ENCODE measurements at places on chromosomes 4 and X.

DNA sequence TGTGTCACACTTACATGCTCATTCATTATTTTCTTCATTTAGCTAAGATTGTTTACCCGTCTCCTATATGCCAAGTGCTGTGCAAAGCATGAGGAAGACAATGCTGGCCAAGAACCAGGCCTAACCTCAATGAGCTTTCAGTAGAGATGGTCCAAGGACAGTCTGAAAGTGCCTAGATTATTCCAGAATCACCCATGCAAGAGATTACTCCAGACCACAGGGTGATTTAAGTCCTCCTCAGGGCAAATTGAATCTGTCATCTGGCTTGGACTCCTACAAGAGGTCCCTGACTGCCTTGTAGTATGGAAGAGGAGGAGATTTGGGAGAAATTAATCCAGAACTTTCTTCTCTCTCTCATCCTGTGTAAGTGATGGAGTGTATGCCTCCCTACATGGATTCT is 99.4 kb upstream of the NDP start:
- DNase-seq, result no peak

- no peak for DNase-seq
Measured at GRCh38 chr4:165345666-165346417, 18.4 kb downstream of the MSMO1 start.

- no peak for DNase-seq
Measured at GRCh38 chrX:132833373-132833772, 125.1 kb downstream of the HS6ST2 start.

DNA sequence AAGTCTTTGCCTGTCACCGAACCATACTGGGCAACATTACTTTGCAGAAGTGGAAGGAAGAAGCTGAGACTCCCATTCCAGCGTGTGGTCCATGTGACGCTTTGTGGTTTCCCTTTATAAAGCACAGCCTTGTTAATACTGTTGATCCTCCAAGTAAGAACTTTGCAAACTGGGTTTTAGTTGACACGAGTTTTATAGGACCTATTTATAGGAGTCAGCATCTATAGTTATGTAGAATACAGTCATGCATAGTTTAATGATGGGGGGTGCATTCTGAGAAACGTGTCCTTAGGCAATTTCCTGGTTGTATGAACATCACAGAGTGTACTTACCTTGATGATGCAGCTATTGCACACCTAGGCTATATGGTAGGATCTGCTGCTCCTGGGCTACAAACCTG is 1879.4 kb upstream of the TENM3 start:
- no peak for DNase-seq

DNA sequence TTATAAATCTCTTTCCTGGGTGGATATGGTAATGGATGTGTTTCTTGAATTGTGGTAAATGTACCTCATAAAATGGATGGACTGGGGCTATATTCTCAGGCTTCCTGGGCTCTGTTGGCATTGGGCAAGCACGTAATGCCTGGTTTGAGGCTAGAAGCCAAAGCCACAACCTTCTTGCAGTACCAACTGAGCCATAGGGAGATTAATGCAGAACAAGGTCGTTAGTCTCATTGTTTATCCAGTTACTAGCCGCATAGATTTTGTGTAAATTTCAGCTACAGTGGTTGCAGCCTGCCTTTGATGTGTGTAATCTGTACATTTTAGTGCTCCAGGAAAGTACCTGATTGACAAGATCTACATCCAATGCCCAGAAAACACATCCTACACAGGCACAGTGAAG is 7.2 kb upstream of the LEF1 start:
- DNase-seq, result no peak

DNA sequence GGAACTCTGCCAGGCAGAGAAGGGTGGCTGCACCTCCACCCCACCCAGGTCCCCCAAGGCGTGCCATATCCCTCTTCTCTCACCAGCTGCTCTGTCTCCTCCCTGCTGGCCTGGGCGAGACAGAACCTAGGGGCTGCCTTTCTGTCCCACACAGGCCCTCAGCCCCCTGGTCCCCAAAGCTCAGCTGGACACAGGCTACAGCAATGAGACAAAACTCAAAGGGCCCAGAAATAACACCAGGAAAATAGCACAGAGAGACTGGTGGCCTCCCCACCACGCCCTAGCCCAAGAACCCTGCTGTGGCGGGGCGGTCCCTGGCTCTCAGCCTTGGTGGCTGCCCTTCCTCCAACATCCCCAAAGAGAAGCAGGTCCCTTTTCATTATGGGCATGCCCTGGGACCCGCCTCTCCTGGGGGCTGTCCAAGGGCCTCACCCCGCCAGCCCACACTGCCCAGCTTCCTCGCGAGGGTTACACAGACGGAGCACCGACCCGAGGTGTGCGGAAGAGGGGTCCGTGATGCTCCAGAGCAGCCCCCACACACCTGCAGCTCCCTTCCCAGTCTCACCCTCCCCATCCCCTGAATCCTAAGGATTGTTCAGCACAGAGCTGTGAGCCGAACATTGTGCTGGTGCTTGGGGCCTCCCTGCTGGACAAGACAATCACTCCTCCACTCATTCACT is 67.7 kb upstream of the HMX1 start:
- DNase-seq, result no peak

GRCh38 chrX:133544778-133545177 is 129.5 kb upstream of the GPC4 start:
- DNase-seq, result no peak

DNA sequence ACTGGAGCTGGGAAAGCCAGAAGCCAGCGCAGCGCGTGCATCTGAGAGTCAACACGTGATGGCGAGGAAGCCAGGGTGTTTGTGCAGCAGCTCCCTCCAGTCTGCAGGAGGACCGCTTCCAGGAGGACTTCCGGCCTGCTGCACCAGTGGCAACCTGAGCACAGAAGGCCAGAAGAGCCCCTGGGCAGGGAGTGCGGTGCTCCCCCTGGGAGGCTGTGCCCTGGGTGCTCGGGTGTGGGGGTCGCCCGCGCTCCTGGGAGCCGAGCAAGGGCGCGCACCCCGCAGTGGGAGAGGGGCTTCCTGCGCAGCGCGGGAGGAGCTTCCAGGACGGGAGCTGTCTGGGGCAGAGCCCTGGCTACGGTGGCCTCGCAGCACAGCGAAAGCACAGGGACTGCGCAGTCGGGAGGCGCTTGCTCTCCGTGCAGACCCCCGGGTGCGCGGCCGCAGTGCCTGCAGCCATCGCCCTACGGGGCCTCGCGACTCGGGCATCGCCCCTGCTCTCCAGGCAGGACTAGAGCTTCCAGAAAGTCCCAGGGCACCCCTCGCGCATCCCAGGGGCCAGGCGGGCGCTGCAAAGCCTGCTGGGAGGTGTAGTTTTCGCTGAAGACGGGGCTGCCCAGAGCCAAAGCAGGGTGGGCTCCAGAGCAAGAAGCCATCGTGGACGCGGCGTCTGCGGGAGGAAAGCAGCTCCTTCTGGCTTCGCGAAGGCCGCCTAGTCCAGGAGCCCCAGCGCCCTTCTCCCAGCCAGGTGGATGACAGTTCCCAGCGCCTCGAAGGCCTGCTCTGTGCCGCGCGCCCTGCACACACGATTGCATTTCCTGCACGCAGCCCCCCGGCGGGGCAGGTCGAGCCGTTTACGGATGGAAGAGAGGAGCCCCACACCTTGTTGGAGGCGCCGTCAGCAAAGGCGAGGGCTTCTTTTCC is 24.1 kb upstream of the WFS1 start:
- no peak for DNase-seq

GRCh38 chr4:3836756-3837601 is 70.8 kb downstream of the ADRA2C start:
- DNase-seq, result no peak

GRCh38 chr4:168678751-168679366 is 182.0 kb downstream of the PALLD start:
- DNase-seq, result no peak

- DNase-seq, result no peak
Measured at GRCh38 chr4:120005076-120005475, 61.6 kb downstream of the MAD2L1 start.

GRCh38 chr4:86977621-86978184 is 42.9 kb downstream of the AFF1 start:
- no peak for DNase-seq

GRCh38 chr4:7041801-7042502 is 1.2 kb upstream of the TADA2B start:
- no peak for DNase-seq

DNA sequence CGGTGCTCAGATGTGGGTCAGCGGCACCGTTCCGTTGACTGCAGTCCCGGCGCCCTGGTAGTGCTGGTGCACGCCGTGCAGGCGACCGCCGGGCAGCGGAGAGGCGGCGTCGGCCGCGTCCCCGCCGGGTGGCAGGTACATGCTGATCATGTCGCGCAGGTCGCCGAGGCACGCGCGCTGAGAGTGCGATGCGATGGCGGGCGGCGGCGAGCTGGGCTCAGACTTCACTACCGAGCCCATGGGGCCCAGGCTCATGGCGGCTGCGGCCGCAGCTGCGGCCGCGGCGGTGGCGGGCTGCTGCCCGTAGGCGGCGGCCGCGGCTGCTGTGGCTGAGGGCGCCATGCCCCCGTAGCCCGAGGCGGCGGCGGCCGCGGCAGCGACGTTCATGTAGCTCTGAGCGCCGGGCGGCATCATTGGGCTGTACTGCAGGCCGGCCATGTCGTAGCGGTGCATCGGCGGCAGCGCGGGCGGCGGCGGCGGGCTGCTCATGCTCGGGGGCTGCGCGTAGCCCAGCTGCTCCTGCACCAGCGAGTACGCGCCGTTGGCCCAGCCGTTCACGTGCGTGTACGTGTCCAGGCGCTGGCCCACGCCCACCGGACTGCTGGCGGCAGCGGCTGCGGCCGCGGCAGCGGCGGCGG is 1.0 kb downstream of the SOX3 start:
- no peak for DNase-seq

DNA sequence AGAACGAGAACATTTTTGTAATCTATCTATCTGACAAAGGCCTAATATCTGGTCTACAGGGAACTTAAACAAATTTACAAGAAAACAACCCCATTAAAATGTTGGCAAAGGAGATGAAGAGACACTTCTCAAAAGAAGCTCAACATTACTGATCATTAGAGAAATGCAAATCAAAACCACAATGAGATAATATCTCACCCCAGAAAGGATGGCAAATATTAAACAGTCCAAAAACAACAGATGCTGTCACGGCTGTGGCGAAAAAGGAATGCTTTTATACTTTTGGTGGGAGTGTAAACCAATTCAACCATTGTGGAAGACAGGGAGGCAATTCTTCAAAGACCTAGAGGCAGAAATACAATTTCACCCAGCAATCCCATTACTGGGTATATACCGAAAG is 2284.8 kb downstream of the ARAP2 start:
- DNase-seq, result peak; percentile 27
